Heart left ventricle (tissue), 16 donors: ENCODE measurements at places on chromosomes 6 and 20.

- no peak for DNase-seq
Observed at GRCh38 chr6:14200047-14200446, 82.5 kb downstream of the CD83 start.

- no peak for DNase-seq
Observed at GRCh38 chr6:40352006-40352405, 235.2 kb downstream of the LRFN2 start.

DNA sequence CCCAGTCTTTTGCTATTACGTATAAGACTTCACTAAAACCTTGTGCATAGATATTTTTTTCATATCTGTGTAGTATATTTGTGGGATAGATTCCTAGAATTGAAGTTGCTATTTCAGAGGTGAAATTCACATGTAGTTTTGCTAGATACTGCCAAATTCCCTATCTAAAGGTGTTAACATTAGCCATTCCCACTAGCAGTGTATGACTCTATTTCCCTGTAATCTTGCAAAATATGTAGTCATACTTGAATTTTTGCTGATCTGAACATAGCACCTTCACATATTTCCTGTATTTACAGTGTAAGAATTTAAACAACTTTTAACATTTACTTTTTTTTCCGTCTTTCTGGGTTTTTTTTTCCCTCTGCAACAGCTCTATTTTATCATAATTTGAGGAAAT is 24.9 kb downstream of the SENP6 start:
- no peak for DNase-seq

GRCh38 chr6:22582417-22583205 is 13.2 kb downstream of the HDGFL1 start:
- no peak for DNase-seq

- peak; percentile 83 for DNase-seq
Observed at GRCh38 chr6:31620586-31621319, at the start of gene PRRC2A. TSS of gene PRRC2A (plus strand) at chr6:31620715. CDS start at chr6:31622790, 2,075 bp downstream.
